Thymus (tissue), 14 donors: ENCODE measurements at places on chromosomes 5 and 9. TPM values are rescaled to one million over a fixed set of nuclear protein-coding genes. Genes with fewer than 3 reads are reported as not detected.

- H3K4me1 ChIP-seq, result peaks cover 19% of the 10 kb centered on the region
- no peak for DNase-seq
- H3K27me3 ChIP-seq, result peaks cover 31% of the 10 kb centered on the region
- H3K4me3 ChIP-seq, result peak overlapping the region; percentile 47
Measured at GRCh38 chr9:70413464-70413798, 1.0 kb downstream of the KLF9 start.

- DNase-seq, result no peak
- no peak overlapping the region for H3K4me3 ChIP-seq
- H3K27me3 ChIP-seq, result peaks cover 5% of the 10 kb centered on the region
- peaks cover 2% of the 10 kb centered on the region for H3K4me1 ChIP-seq
- no peaks in the 10 kb centered on the region for H3K36me3 ChIP-seq
Measured at GRCh38 chr9:121658166-121658565, 6.7 kb downstream of the DAB2IP start.

DNA sequence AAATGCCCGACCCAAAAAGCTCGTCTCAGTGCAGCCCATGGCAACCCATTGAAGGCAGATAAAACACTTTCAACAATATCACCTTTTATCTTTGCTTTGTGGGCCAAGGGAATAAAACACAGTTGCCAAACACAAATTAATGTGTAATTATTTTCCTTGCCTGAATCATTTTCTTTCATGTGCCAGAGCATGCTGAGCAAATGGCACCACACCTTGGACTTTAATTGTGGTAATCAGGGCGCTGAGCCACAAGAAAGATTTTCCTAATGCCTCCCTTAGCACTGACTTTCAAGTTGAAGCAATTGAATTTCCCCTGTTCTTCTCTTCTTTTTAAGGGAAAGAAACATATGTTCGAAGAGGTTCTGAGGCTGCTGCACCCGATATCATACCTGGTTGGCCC is 297.1 kb upstream of the MSX2 start:
- no peak overlapping the region for H3K27ac ChIP-seq
- H3K4me1 ChIP-seq, result no peaks in the 10 kb centered on the region
- no peaks in the 10 kb centered on the region for H3K27me3 ChIP-seq
- H3K4me3 ChIP-seq, result no peak overlapping the region
- no peaks in the 10 kb centered on the region for H3K36me3 ChIP-seq

The SLC45A2 gene
- total RNA-seq, result not detected

DNA sequence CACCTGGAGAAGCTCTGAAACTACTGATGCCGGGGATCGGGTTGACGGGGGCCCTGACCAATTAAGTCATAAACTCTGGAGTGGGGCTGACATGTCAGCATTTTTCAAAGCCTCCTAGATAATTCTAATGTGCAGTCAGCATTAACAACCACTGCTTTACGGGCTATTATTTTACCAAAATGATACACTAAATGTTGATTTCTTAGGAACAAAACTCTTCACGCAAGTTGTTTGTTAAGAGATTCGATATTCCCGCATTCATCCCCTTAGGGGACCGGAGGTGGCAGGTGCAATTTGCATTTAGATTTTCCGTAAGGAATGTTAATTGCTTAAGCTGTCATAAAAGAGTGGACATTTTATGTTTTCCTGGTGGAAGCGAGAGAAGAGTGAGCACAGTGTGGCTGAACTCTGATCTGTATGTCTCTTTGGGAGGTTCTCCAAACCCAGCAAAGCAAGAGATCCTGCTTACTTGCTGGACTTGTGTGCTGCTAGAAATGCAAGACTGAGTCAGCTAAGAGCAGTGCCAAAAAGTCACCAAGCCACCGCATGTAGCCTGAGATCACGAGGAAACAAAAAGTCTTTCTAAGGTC is 77.6 kb downstream of the UGCG start:
- no peak overlapping the region for H3K4me3 ChIP-seq
- H3K36me3 ChIP-seq, result no peaks in the 10 kb centered on the region
- no peak for DNase-seq
- no peaks in the 10 kb centered on the region for H3K27me3 ChIP-seq
- no peak overlapping the region for H3K27ac ChIP-seq

DNA sequence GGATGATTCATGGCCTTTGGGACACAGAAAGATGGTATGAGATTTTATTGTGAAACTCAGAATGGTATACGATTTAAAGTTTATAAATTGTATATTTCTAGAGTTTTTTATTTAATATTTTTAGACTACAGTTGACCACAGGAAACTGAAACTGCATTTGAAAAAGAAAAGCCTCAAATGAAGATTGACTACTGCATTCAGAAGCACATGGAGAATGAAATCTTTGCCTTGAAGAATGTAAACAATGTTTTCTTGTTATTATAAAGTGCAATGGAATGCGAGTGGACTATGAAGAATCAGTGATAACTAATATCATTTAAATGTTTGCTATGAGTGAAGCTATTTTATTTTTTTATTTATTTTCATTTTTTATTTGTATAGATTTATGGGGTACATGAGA is 169.1 kb upstream of the CDH18 start:
- H3K36me3 ChIP-seq, result no peaks in the 10 kb centered on the region
- H3K4me3 ChIP-seq, result no peak overlapping the region
- DNase-seq, result no peak
- no peak overlapping the region for H3K27ac ChIP-seq
- H3K4me1 ChIP-seq, result no peaks in the 10 kb centered on the region

The ARHGEF28 gene
- 7.3 TPM for total RNA-seq

DNA sequence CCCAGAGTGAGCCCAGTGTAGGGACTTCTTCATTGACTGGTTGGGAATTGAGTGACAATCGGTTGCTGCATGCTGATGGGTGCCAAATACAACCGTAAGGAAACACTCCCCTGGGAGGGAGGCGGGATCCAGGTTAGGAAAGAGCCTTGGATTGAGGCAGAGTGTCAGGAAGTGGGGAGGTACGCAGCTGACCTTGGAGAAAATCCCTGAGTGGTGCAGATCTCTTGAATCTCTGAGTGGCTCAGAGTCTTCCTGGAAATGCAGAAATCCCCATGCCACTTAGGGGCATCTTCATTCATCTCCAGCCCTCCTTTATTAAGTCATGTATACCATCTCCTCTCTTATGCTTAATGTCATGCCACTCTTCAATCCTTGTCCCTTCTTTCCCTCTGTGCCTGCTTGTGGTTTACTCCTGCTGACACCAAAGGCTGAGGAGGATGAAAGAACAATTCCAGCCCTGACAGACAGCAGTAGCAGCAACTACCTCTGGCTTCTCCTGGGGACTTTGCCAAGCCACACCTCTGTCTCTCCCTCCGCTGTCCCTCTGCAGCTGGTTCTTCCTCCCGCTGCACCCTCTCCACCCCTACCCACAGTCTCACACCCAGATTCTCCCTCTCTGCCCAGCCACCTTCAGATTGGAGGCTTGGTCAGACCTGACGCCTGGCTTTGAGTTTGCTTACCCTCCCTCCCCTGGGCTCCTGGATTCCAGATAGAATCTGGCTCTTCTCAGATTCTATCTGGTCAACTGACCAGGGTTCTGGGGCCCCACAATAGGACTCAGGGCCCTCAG is 14.1 kb upstream of the LCP2 start:
- H3K27ac ChIP-seq, result peak overlapping the region; percentile 48
- H3K4me1 ChIP-seq, result peaks cover 19% of the 10 kb centered on the region
- H3K27me3 ChIP-seq, result no peaks in the 10 kb centered on the region

DNA sequence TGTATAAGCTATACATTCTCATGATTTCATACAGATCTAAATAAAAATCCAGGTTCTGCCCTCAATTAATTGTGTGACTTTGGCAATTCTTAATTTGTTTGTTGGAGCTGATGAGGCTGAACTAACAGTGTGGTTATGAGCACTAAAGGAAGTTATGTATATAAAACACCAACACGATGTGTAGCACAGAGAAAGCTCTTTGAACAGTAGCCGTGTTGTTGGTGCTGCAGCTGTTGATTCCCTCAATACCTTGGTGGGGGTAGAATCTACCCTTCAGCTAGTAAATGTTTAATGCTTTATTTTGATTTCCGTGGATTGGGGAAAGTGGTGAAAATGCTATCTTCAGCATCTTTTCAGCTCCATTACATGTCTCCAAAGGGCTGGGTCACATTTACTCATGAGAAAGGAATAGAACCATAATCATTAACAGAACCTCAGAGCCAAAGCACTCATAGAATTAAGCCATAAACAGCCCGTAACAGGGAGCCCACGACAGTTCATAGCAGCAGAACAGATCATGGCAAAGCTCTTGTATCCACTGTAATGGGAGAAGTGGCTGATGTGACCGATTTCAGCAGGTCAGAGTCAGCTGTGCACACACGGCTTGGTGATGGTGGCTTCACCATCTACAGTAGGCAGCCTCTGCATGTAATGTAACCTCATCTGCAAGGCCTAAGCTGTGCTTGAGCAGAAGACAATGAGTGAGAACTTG is 332.7 kb downstream of the DIRAS2 start:
- no peak overlapping the region for H3K4me3 ChIP-seq
- no peaks in the 10 kb centered on the region for H3K27me3 ChIP-seq
- no peak for DNase-seq
- H3K4me1 ChIP-seq, result no peaks in the 10 kb centered on the region
- no peak overlapping the region for H3K27ac ChIP-seq

The F12 gene
- 0.19 TPM for total RNA-seq

GRCh38 chr9:98547606-98548005 is 161.1 kb downstream of the GABBR2 start:
- no peak for DNase-seq
- no peaks in the 10 kb centered on the region for H3K36me3 ChIP-seq
- H3K4me3 ChIP-seq, result no peak overlapping the region
- no peaks in the 10 kb centered on the region for H3K27me3 ChIP-seq

GRCh38 chr5:139387611-139388197 is 2.0 kb downstream of the MZB1 start:
- H3K4me3 ChIP-seq, result peak overlapping the region; percentile 100
- peaks cover 4% of the 10 kb centered on the region for H3K36me3 ChIP-seq
- peaks cover 7% of the 10 kb centered on the region for H3K27me3 ChIP-seq
- peak overlapping the region; percentile 92 for H3K27ac ChIP-seq
